ENCODE measurements at places on chromosomes 5 and 9.

DNA sequence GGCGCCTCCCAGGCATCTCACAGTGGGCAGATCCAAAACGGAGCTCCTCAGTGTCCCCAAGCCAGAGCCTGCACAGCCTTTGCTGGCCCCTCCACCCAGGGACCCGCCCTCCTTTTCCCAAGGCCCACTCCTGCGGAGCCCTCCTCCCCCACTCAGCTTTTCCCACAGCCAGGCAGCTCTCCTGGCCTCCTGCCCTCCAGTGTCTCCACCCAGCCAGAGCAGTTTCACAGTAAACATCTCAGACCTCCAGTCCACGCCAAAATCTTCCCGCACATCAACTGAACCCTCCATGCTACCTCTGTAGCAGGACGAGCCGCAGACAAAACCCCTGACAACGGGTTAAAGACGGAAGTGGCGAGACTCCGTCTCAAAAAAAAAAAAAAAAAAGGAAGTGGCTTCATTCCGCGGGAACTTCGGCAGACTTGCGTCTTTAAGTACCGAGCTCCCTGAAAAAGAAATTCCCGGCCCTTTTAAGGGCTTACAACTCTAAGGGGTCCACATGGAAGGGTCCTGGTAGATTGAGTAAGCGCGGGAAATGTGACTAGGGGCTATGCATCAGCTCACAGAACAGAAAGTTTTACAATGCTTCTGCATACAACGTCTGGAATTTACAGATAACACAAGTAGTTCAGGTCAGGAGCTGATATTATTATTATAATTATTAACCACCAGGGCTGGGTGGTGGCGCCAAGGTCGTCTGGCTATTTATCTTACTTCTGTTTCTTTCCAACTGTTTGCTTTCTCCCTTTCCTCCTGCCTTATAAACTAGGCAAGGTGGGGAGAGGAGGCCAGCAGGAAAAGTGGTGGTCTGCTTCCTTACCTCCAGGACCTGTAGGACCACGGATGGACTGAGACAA lies 11.4 kb upstream of the GRIN1 start:
- DNase-seq, result no peak

DNA sequence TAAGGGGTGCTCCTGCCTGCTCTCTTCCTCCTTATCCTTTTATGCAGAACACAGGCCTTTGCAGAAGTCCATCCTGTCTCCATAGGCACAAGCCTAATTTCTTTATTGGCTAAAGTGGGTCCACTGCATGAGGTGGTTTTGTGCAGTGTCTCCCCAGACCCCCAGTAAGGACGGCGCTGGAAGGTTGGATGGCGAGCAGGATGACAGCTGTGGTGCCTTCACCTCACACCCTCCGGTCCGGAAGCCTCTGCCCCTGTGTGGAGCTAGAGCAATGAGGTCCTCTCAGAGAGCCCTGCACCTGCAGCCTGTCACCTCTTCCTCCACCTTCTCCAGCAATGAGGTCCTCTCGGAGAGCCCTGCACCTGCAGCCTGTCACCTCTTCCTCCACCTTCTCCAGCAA lies 393.7 kb upstream of the IRX1 start:
- DNase-seq, result no peak

DNA sequence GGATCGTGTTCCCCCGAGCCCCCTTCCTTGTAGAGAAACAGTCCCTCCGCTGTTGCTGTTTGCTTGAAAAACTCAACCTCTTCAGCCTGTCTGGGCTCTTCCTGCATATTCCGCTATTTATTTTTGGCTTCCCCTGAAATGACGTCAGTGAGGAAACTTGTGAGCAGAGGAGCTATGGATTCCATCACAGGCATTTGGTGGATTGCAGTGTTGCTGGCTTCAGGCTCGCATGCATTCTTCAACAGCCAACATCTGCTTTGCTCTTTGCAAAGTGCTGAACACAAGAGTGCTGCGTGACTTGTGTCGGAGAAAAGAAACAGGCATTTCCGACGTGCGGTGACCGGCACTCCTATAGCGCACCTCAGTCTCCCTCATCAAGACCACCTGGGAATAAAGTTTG lies 232.7 kb downstream of the RFK start:
- no peak for DNase-seq

GRCh38 chr5:77636641-77637169 lies 1.8 kb downstream of the OTP start:
- no peak for DNase-seq

DNA sequence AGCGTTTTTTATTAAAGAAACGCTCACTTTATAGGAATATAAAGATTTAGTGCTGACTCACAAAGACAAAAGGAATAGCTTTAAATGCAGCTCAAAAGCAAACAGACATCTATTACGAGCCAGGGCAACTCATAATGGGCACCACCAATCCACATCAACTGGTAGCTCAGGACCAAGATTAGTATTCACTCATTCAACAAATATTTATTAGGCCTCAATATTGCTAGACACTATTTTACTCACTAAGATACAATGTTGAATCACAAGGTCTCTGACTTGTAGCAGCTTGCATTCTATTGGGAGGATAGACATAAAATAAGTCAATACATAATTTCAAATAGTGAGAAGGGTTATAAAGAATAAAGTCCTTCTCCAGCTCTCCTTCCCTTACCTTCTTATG lies 8.0 kb upstream of the MAN2A1 start:
- no peak for DNase-seq

- no peak for DNase-seq
These were observed 353.7 kb downstream of the SLCO4C1 start for GRCh38 chr5:101942321-101942882.

DNA sequence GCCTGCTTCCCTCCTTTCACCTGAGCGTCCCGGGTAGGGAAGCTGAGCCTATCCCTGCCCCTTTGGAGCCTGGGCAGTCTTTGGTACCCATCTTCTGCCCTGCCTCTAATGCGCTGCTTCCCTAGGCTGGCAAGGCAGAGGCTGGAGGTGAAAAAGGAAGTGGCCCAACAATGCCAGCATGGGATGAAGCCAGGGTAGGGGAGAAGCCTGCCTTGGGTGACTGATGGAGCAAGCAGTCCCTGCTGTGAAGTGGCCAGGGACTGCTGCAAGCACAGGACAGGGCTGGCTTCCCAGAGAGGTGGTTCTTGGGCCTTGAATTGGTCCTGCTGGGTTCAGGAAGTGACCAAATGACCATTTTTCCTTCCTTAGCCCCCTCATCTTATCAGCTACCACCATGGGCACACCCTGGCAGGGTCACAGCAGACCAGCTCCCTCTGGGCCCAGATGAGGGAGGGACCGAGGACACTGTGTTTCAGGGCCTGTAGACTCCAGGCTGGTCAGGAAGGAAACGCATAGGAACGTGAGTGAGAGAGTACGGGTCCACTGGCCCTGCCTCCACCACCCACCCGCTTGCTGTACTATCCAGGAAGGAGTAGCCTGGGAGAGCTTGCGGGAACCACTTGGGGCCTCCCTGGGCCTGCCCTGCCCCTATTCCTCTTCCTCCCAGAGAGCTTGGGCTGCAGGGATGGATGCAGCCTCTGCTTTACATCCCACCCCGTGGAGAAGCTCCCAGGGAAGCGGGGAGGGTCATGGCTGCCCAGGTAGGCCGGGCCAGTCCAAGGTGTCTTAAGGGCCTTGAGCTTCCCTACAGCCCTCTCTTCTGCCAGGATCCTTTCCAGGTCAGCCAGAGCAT lies 102.6 kb downstream of the DAB2IP start:
- no peak for DNase-seq

GRCh38 chr5:9499498-9499876 lies 46.4 kb downstream of the SEMA5A start:
- no peak for DNase-seq

DNA sequence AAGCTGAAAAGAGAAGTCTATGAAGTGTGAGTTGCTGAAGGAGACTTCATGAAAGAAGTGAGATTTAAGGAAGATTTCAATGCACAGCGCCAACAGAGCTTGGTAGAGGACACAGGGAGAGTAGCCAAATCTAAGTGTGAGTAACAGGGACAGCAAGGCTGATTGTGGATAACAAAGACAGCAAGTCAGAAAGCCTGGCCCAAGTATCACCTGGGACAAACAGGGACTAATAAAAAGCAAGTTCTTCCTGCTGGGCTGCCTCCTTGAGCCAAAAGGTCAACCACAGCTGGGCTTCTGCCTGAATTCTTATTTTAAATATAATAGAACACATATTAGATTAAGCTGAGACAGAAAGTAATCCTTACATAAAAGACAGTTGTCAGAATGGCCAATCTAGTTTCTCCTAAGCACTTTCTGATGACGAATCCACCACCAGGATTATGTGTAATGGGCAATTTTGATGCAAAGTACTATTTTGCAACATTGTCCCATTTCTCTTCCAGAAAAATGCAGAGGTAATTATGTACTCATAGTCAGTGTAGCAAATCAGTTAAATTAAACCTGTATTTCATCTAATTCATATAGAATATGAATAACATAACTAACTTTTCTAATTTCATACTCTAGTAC lies 73.8 kb downstream of the MAPKAP1 start:
- DNase-seq, result no peak

DNA sequence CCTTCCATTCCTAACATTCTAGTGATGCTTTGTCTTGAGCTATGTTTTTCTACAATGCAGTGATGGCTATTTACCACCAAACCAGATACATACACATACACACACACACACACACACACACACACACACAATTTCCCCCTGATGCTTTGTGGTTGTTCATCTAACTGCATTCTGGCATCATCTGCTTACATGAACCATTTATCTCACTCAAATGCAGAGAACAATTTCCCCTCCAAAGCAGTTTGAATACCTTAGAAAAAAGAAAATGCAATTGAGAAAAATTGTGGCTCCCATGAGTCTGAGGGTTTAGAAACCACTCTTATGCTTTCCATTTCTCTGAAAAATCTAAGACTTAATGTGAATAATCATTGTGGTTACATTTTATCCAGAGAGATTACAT lies 1024.8 kb downstream of the TLE4 start:
- DNase-seq, result no peak

DNA sequence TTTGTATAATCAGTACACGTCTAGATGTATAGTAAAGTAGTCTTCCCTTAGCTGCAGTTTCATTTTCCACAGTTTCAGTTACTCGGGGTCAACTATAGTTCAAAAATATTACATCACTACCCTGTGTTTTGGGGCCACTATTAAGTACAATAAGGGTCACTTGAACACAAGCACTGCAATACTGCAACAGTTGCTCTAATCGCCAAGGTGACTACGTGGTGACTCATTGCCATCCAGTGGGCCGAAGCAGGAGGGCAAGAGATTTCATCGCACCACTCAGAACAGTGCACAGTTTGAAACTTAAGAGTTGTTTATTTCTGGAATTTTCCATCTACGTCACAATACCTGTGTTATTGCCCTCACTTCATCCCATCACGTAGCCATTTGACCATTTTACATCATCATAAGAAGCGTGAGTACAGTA lies at the start of gene ARL14EPL:
Gene ARL14EPL, plus strand, starts transcription at position 379 of the 424 bp plus-strand sequence. CDS start 18,994 bp downstream, outside the sequence.
- no peak for DNase-seq

DNA sequence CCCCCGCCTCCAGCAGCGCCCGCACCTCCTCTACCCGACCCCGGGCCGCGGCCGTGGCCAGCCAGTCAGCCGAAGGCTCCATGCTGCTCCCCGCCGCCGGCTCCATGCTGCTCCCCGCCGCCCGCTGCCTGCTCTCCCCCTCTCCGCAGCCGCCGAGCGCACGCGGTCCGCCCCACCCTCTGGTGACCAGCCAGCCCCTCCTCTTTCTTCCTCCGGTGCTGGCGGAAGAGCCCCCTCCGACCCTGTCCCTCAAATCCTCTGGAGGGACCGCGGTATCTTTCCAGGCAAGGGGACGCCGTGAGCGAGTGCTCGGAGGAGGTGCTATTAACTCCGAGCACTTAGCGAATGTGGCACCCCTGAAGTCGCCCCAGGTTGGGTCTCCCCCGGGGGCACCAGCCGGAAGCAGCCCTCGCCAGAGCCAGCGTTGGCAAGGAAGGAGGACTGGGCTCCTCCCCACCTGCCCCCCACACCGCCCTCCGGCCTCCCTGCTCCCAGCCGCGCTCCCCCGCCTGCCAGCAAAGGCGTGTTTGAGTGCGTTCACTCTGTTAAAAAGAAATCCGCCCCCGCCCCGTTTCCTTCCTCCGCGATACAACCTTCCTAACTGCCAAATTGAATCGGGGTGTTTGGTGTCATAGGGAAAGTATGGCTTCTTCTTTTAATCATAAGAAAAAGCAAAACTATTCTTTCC lies 19.3 kb downstream of the CDKN2A start:
- no peak for DNase-seq

- no peak for DNase-seq
These were observed 2.1 kb downstream of the MAP3K1 start for GRCh38 chr5:56817263-56818014.

GRCh38 chr5:66684663-66685062 lies 88.5 kb downstream of the MAST4 start:
- no peak for DNase-seq
